ENCODE measurements at places on chromosomes 1 and 21.

DNA sequence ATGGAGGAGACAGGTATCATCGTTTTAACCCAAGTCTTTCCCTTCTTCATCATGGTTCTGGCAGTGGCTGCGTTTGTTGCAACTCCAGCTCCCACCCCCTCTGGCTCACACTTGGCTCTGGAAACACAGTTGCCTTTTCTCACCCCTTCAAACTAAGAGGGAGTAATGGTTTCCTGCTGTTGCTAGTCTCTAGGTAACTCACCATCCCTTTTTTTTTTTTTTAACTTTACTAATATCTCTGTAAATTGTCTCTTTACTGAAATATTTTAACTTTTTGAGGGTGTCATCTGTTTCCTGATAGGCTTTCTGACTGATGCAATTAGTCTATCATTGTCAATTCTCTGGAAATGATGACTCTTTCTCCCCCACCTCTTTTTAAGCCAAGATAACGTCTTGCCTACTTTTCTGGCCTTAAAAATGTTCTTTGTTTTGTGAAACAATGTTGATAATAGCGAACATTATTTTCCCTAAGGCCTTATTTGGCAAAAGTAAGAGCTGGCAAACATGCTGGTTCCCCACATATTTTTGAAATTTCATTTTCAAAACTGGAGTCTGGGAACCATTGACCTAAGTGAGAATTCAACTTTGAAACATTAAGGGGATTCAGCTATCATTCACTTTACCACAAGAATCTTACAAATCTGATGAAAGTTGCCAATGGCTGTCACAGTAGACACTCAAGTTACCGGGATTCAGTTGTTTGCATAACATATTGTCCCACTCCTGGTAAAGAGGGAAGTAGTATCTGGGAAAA lies 85.3 kb downstream of the LEPR start:
- DNase-seq, result no peak

DNA sequence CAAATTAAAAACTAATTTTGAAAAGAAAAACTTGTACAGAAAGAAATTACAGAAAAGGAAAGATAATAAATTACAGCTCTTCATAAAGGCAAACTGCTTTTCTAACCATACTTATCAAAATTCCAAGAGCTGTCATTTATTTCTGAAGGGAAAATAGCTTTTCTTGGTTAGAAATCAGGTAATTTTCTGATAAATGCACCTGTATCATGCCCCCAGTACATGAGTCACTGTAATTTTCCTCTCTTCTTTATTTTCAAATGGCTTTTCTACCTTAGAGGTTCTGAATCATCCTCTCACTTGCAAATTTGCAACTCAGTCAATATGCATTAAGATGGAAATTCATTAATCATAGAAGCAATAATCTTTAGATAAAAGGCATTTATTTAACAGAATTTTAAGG lies 100.1 kb downstream of the SLC35F3 start:
- no peak for DNase-seq

- no peak for DNase-seq
These were observed 25.4 kb upstream of the CGN start for GRCh38 chr1:151485685-151486255.

- no peak for DNase-seq
These were observed 12.7 kb downstream of the VSIG8 start for GRCh38 chr1:159849626-159850366.

GRCh38 chr1:174953285-174954072 lies 46.3 kb upstream of the CACYBP start:
- no peak for DNase-seq

- no peak for DNase-seq
These were observed 6.5 kb downstream of the CACHD1 start for GRCh38 chr1:64476251-64476952.

Measured in stimulated activated CD4-positive, alpha-beta T cell treated with anti-CD3 and anti-CD28 coated beads, TNF-alpha, amount 100 ng/mL, for 1 hour (primary cell).